ENCODE measurements at places on chromosomes 2 and 18.

DNA sequence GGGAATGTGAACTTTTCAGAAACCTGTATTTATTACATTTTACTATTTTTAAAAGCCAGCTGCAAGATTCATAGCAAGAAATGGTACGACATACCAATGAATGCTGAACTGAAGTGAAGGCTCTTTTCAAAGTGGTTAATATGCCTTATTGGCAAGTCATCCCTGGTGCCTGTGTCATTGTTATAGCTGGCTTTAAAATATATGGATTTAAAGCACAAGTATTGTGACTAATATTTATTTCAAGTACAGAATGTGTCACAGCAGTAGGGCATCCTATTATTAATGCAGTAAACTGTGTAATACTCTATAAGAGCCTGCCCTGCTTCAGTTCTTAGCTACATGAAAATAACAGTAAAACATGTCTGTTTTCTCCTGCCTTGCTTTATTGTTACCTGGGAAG, 10.8 kb downstream of the TSHZ1 start:
- no peak for DNase-seq

DNA sequence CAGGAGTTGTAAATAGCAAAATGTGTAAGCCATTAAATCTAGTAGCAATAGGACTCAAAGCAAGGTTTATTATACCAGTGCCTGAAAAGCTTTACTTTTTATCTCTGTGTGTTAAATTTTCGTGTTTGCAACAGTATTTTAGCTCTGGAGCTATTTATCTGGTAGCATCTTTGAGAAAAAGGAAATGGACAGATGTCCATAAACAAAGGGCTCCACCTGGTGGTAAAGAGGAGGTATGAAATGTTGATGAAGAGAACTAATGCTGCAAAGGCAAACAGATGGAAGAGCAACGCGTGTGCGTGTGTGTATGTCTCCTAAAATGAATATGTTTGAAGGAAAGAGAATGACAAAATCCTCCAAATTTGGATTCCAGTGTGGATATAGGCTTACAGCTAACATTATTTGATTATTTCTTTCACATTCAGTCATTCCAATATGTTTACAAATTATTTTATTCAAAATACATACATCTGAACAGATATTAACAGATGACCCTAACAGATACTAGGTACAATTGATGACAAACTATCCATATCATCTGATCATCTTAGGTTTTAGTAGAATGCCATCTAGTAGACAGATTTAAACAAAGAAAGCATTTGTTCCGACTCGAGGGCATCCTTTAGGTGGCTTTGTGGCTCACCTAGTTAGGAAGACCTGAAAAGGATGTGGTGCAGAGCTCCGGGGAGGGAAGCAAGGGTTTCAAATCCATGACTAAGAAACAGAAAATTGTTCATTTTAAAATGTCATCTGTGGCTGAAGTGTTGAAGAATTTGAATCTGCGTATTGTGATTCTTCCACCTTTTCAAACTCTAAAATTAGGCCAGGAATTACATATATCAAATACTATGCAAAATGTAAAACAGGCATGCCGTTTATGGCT, 383.3 kb downstream of the MTX2 start:
- DNase-seq = peak; percentile 50

- DNase-seq = no peak
Measured at GRCh38 chr18:51108330-51108729, 78.3 kb downstream of the SMAD4 start.

DNA sequence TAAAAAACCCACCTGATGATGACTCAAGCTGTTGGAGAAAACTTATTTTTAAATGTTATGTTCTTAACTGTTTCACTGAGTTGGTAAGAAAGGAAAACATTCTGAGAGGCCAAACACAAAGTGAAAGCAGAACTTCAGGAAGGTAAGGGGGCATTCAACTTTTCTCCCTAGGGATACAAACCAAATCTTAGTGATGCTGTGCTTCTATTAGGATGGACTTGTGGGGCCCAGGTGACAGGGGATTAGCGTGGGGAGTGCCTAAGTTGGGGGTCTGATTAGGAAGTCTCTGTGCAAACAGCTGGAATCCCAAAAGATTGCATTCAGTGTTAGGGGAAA, 18.5 kb downstream of the PDCL3 start:
- DNase-seq = peak; percentile 76

GRCh38 chr2:139518321-139518720, 738.1 kb upstream of the NXPH2 start:
- DNase-seq = no peak

GRCh38 chr2:183001948-183002347, 36.3 kb downstream of the NCKAP1 start:
- no peak for DNase-seq

DNA sequence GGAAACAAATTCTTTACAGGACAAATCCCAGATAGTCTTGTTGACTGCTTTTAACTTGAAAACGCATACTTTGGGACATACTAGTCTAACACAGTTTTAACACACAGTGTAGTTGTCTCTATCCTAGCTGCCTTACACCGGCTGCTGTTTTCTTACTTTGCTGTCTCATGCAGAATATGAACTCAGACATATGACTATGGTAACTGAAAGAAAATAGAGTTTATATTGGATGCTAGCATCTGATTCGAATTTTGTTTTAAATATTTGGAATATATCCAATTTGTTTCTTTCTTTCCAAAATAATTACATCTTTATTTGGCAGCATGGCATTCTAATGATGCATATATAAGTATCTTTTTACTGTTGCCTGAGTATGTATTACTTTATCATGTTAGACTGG, 69.8 kb downstream of the ANKRD12 start:
- DNase-seq = no peak

GRCh38 chr18:5518179-5518770, 25.5 kb downstream of the EPB41L3 start:
- DNase-seq = no peak

- DNase-seq = no peak
Measured at GRCh38 chr2:197097578-197098366, 171.3 kb upstream of the PGAP1 start.

GRCh38 chr18:65901522-65901921, 150.7 kb downstream of the CDH7 start:
- DNase-seq = no peak

GRCh38 chr2:233273120-233273519, 21.6 kb downstream of the ATG16L1 start:
- no peak for DNase-seq

GRCh38 chr2:18387441-18388206, 172.8 kb downstream of the RDH14 start:
- peak; percentile 39 for DNase-seq

- no peak for DNase-seq
Measured at GRCh38 chr2:42045848-42046748, 1.7 kb upstream of the PKDCC start.

DNA sequence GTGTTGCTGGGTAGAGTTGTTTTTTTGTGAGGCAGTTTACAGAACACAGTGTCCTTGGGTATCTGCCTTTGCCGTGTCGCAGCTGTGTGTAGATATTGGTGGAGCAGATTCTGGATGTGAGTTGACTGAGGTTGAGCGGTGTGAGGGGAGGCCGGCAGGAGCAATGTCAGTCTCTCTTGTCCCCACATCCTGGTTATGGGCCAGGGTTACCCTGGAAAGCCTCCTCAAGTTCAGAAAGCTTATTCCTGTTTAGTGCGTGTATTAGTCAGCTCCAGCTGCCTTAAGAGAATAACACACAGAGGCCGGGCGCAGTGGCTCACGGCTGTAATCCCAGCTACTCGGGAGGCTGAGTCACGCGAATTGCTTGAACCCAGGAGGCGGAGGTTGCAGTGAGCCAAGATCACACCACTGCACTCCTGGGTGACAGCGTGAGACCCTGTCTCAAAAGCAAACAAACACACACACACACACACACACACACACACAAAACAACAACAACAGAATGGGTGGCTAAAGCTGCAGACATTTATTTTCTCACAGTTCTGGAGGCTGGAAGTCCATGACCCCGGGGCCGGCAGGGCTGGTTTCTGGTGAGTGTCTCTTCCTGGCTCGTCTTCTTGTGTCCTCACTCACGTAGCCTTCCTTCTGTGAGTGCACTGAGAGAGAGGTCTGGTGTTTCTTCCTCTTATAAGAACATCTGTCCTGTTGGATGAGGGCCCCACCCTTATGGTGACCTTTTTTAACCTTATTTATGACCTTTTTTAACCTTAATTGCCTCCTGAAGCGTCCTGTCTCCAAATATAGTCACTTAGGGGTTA, 5.1 kb downstream of the NCK2 start:
- no peak for DNase-seq

- no peak for DNase-seq
Measured at GRCh38 chr2:147464737-147465357, 380.0 kb upstream of the ACVR2A start.

- no peak for DNase-seq
Measured at GRCh38 chr2:174939046-174939445, 66.1 kb downstream of the CHN1 start.

All from common myeloid progenitor, CD34-positive (primary cell).